T-helper 2 cell (primary cell): ENCODE measurements at places on chromosomes 7 and 10.

DNA sequence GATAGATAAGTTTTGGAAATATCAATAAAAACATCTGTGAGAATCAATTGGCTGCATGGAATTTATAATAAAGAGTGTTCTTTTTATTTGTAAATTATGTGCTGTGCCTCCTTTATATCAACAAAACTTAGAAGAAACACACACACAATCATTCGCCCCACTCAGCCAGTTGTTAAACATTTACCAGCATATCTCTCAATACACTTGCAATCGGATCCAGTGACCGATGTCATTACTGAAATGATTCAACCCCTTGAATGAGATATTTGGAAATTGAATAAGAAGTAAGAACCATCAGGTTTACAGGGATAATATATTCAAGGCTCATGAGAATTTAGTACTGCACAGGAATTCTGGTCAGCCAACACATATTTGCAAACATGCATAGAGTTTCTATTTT is 35.6 kb downstream of the TAF3 start:
- no peak for DNase-seq

DNA sequence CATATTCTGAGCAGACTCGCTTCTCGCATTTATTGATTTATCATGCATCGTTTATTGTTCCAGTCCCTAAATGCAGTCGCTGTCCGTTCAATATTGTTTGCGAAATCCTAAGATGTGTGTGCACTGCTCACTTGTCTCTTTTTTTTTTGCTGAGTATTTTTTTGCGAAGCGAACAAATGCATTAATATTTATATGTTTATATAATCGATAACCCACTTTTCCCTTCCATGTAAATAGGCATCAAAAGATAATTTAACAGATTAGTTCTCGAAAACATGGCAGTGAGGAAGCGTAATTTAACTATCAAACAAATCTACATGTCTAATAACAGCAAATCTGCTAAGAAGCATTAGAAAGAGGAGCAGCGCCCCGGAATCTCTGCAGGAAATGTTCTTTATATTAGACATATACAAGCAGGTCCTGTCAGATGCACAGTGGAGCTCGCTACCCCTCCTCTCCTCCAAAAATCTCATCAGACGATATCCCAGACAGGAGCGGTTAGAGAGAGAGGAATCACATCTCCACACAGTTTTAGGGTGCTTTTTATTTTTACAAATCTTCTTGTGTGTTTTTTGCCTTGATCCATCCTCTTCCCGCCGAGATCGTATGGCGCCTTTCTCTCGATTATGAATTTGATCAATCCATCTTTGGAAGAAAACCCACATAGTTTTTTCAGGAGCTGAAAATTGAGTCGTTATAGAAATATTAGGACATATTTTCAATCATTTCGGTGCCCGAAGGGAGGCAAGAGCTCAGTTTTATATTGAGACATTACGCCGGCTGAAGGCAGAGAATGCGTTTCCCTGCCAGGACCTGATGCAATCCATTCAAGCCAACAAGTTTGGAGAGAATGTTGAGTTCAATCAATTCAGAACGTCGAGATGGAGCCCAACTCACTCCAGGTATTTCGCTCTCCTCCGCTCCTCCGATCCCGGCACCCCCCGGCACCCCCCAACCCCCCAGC is at the start of gene ARID5B:
ARID5B (plus strand) TSS at position 871 of the 964 bp plus-strand sequence; CDS start at position 882, 11 bp downstream.
- DNase-seq = no peak

DNA sequence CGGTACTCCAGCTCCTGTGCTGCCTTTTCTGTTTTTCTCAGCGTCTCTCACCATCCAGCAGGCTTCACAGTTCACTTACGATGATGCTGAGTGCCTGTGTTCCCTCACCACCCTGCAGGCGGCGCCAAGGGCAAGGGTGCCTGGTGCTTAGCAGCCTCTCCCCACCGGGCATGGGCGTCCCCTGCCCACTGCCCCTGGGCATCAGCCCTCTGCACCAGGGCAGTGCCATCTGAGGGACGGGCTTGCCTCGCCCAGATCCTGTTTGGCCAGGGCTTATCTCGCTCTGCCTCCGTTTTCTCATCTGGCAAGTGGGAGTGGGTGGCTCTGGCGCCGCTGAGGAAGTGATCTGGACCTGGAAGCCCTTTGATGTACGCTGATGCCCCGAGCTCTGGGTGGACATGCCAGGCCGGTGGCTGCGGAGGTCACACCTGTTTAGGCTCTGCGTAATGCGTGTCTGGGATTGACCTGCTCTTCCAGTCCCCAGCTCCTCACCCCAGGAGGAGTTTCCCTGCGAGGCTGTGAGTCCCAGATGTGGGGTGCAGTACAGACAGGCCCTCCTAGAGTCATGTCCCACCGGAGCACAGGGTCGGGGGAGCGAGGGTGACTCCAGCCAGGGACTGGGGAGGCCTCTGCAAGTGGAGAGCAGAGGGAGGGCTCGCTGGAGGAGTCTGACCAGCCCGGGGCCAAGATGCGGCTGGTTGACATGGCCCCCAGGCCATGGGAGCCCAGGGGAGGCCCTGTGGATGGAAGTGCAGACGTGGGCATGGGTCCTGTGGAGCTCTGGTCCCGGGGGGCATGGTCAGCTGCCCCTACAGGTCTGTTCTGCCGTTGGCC is 11.8 kb downstream of the TTYH3 start:
- DNase-seq = peak; percentile 45

GRCh38 chr10:44898665-44899064 is 12.5 kb upstream of the TMEM72 start:
- DNase-seq = no peak

DNA sequence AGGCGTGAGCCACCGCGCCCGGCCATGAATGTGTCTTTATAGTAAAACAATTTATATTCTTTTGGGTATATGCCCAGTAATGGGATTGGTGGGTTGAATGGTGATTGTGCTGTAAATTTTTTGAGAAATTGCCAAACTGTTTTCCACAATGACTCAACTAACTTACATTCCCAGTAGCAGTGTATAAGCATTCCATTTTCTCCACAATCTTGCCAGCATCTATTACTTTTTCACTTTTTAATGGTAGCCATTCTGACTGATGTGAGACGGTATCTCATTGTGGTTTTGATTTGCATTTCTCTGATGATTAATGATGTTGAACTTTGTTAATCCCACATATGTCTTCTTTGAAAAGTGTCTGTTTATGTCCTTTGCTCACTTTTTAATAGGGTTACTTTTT is 1187.9 kb downstream of the XPNPEP1 start:
- DNase-seq = no peak

GRCh38 chr7:18426564-18427226 is 68.9 kb upstream of the HDAC9 start:
- DNase-seq = no peak

GRCh38 chr7:96067321-96067720 is 254.6 kb downstream of the SLC25A13 start:
- DNase-seq = no peak

DNA sequence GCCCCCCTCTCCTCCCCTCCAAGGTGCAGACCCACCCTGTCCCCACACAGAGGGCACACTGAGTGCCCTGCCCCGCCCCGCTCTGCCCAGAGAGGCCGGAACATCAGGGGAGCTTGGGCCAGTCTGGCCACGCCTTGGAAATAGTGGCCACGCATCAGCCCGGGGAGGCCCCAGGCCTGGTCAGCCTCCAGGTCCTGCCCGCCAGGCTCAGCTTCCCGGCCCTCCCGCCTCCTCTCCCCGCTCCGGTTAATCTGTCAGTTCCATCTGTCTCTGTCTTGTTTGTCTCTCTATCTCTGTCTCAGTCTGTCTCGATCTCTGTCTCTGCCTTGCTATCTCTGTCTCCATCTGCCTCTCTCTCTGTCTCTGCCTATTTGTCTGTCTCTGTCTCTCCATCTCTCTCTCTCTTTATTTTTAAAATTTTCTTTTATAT is 28.9 kb upstream of the TNRC18 start:
- no peak for DNase-seq

GRCh38 chr7:41880107-41880506 is 177.2 kb upstream of the INHBA start:
- DNase-seq = no peak

GRCh38 chr7:118671149-118671548 is 446.6 kb downstream of the ANKRD7 start:
- no peak for DNase-seq

DNA sequence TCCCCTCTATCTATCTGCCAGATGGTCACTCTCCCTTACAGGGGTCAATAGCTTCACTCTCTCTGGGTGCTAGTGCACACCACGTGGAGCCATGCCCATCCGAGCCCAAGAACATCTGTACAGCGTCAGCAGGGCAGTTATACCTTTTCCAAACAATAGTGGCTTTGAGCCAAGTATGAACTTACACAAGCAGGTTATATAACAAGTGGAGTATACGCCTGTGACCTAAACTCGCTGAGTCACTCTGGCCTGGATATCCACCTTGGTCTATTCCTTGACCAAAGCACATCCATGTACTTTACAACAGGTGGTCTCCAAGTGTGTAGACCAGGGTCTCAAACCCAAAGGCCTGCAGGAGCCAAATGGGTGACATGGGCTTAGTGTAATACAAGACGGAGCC is 20.3 kb downstream of the PLAC9 start:
- DNase-seq = no peak

DNA sequence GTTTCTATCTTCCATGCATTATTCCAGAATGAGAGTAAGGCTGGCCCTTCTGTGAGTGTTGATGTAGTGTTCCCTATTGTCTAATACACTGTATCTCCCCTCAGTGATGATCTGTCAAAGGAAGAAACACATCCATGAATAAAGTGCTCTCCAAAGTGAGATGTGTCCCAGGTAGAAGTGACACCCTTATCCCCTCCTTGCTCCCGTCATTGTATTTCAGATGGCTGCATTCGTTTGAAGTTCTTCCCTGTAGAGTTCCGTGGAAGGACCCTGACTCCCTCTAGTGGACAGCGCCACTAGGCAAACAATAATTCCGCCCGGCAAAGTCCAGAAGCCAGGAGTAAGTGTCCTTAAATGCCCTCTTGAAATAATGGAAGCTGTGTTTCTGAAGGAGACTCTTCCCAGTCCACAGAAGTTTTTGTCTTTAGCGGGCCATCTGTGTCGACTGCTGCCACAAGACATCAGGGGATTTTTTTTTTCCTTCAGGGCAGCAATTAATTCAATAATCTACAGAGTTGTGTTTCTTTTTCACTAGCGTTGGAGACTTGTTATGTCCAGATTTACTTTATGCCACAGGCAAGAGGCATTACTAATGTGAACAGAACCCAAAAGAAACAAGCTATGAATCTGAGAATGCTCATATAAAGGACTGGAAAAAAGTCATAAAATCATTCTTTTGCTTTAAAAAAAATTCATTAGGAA is 64.6 kb downstream of the THNSL1 start:
- peak; percentile 50 for DNase-seq

DNA sequence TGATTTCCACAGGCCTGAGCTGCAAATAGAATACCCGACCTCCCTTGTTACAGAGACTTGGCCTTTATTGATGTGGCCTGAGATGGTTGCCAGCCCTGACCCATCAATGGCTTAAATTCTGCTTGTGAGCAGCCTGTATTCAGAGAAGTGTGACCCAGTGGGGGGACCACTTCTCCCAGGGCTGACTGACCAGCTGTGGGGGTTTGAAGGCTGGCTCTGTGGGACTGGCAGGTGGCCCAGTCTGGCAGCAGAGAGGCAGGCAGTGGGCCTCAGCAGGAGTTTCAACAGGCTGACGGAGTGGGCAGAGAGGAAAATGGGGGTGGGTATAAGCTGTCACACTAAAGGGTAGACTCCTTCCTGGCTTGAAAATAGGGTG is 12.2 kb upstream of the PPIF start:
- DNase-seq = no peak

DNA sequence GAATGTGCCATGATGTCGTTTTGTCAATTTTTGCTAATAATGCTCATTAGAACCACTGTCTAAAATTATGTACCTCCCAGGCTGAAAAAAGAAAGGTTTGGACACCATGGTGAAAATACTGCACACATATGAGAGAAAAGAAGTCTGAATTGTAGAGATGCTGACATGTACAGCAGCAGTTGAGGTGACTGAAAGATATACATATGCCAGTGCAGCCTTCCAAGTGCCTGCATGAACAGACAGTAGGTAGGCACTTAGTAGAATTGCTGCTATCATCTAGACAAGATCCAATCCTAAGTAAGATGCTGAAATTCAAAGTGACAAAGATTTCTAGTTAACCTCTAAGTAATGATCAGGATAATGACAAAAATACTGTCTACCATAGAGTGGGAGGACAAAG is 86.9 kb downstream of the SLC13A1 start:
- DNase-seq = no peak

GRCh38 chr7:87110778-87111177 is 41.5 kb upstream of the DMTF1 start:
- DNase-seq = no peak
